ENCODE measurements at places on chromosomes 13 and 19.
A peak's percentile ranks its signal among the peaks of the same experiment; 100 is the strongest.

GRCh38 chr19:16076154-16076957, at the start of gene TPM4:
Gene TPM4 (plus strand): TSS chr19:16076495. CDS start chr19:16076566, 71 bp downstream.
- peak; percentile 98 for DNase-seq

GRCh38 chr19:18309525-18310064, 13.3 kb downstream of the LSM4 start:
- no peak for DNase-seq

DNA sequence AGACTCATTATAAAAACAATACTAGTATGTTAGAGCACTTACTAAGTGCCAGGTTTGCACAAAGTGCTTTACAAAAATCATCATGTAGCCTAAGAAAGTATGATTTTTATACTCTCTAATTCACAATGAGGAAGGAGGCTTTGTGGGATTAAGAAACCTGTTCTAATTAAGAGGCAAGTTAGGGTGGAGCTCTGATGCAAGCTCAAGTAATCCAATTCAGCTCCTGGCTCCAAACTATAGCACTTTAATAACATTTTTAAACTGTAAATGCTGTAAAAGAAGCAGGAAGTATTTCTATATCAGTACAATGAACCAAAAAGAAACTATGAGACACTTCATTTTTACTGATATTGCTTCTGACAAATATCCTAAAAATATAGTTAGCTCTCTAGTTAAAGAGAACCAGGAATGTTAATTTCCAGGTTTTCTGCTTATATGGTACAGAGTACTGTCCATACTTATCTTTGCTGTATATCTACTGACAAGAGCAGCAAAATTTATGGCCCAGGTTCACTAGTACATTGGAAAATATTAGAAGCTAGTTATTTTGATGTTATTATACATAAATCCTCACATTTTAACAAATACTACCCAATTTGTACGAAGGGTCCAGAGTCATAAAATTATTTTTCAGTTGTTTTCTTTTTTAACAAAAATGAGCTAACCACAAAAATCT, 482.0 kb downstream of the DIAPH3 start:
- DNase-seq = no peak

DNA sequence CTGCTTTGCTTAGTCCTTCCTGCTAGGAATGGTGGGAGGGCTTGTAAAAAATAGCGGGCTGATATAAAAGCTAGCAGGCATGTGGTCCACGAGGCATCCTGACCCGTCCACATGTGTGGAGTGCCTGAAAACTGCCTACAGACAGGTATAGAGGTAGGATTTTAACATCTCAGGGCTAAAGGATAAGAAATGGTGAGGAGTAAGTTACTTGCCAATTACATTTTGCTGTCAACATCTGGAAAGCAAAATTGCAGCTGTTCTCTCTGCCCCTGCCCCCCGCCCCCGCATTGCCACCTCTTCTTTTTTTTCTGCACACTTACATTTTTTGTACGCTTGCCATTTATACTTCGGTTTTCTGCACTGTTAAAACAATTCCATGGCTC, 21.0 kb downstream of the NFIX start:
- DNase-seq = no peak

- peak; percentile 78 for DNase-seq
Observed at GRCh38 chr19:4972509-4973230, 3.8 kb downstream of the KDM4B start.

- DNase-seq = no peak
Observed at GRCh38 chr19:54173951-54174834, 1.2 kb upstream of the TMC4 start.

- no peak for DNase-seq
Observed at GRCh38 chr19:3949294-3949693, 16.4 kb downstream of the NMRK2 start.

DNA sequence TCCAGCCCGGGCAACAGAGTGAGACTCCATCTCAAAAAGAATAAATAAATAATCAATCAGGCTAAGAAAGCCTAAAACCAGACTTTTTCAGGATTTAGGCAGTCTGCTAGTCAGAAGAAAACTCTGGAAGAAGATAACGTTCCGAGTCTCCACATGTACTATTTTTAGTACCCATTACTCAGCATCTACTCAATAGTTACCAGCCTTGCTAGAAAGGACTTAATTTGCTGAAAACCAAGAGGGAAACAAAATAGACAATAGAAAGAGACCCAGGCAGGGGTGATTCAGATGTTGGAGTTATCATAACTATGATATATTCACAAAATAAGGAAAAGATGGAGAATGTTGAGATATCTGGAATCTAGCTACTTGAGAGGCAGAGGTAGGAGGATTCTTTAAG, 3.6 kb upstream of the LIN7B start:
- peak; percentile 67 for DNase-seq

GRCh38 chr19:2887391-2887914, 13.3 kb upstream of the ZNF57 start:
- peak; percentile 51 for DNase-seq

DNA sequence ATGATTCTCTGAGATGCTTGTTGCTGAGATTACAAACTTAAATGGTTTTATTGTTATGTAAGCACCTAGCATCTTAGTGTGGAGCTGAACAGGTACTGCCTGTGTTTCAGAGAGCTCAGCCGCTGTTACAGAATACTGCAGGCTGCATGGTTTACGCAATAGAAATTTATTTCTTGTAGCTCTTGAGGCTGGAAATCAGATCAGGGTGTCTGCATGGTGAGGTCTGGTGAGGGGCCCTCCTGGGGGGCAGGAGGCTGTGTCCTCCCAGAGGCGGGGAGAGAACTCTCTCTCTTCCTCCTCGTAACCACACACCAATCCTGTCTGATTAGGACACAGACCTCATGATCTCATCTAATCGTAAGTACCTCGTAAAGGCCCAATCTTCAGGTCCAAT, 13.1 kb downstream of the ATP11A start:
- DNase-seq = no peak

GRCh38 chr19:45180936-45181335, 2.4 kb downstream of the BLOC1S3 start:
- peak; percentile 38 for DNase-seq

GRCh38 chr19:33177417-33177979, 16.6 kb upstream of the LRP3 start:
- no peak for DNase-seq

DNA sequence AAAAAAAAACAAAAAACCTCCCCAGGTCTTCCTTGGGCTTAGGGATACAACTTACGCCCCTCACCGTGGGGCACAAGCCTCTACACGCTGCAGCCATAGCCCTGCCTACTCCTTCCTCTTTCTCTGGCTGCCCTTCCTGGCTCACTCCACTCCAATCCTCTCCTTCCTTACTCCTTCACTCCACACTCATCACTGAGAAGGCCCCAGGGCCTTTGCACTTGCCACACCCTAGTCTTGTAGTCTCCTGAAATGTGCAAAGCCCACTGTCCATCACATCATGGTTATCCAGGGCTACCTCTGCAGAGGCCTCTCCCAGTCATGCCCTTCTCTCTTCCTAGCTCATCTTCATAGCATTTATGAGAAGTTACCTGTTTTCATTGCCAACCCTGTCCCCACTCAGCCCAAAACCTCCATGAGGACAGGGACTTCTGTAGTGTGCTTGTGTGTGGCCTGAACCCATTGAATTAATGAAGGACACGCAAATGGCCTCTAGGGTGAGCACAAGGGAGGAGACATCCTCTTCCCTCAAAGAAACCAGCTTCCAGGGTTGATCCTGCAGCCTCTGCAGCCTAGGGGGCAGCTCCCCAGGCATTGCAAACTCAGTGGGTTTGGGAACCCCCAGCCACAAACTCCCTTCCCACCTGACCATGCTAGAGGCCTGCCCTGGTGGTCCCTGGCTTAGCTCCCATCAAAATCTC, 7.9 kb upstream of the HSH2D start:
- no peak for DNase-seq

DNA sequence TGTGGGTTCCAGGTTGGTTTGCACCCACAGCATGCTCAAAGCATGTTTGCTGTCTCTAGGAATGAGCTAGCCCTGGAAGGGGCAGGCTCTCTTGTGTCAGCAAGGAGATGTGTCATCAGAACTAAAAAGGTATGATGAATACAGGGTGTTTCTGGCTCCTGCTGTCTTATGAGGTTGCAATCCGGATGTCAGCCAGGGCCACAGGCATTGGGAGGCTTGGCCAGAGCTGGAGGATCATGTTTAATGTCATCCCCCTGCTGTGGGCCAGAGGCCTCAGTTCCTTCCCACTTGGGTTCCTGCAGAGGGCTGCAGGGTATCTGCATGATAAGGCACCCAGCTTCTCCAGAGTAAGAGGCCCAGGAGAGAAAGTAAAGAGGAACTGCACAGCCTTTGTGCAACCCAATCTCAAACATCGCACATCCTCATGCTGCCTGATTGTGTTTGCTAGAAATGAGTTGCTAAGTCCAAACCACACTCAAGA, 193.6 kb downstream of the COL4A1 start:
- peak; percentile 80 for DNase-seq

- no peak for DNase-seq
Observed at GRCh38 chr13:39052944-39053343, 14.7 kb downstream of the NHLRC3 start.

DNA sequence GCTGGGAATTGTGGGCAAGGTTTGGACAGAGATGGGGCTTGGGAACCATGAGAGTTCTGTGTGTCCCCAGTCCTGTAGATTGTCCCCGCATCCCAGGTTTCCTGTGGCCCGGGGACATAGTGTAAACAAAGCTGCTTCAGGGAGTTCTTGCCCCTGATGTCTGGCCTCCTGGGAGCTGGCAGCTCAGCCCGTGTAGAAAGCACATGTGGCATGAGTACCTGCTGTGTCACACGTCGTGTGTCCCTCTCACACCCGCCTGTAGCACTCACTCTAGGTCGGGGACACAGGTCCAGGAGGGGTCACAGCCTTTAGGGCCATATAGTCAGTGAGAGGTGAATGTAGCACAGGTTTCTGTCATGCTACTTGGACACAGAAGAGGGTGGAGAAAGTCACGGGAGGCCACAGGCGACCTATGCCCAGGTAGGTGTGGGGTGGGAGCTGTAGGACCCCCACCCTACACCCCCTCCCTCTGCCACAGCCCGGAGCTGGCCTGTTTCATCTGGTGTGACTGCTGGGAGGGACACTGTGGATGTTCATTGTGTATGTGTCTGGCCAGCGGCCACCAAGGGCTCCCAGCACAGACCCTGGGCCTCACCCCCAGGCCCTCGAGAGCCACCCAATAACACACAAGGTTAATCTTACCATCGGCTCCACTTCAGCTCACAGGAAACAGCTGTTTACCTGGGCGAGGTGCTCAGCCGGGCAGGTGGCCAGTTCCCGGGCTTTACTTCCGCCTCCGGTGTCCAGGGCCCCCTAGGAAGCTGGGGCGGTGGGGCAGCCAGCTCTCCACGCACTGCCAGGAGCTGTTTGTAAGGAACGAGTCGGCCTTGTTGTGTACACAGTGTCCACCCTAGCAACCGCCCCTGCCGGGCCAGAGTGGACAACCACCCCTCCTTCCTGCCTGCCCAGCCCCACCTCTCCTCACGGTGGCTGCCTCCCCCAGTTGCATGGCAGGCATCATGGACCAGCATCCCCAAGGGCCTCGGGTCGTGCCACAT, 49.7 kb downstream of the COMP start:
- no peak for DNase-seq

DNA sequence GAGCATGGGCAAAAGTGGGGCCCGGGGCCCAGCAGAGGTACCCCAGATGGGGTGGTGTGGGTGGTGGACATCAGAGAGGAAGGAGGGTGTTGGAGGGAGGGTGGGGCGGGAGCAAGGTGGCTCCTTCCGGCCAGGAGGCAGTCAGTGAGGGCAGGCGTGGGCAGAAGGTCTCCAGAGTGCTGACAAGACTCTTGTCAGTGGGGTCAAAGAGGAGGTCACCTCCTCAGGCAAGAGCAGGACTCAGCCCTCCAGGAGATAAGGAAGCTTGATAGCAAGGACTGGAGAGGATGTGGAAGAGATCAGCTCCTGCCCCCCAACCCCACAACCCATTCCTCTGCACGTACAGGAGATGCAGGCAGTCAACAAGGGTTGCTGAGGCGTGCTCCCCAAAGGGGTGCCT, 9.8 kb downstream of the GJA3 start:
- no peak for DNase-seq

GRCh38 chr13:49608651-49609331, 19.5 kb upstream of the ARL11 start:
- DNase-seq = peak; percentile 27

GRCh38 chr19:8577247-8577646, at the start of gene MYO1F:
Gene MYO1F (minus strand): TSS chr19:8577442. CDS start chr19:8577309, 133 bp downstream.
- no peak for DNase-seq

GRCh38 chr13:72959643-72960042, 99.2 kb upstream of the KLF5 start:
- no peak for DNase-seq

DNA sequence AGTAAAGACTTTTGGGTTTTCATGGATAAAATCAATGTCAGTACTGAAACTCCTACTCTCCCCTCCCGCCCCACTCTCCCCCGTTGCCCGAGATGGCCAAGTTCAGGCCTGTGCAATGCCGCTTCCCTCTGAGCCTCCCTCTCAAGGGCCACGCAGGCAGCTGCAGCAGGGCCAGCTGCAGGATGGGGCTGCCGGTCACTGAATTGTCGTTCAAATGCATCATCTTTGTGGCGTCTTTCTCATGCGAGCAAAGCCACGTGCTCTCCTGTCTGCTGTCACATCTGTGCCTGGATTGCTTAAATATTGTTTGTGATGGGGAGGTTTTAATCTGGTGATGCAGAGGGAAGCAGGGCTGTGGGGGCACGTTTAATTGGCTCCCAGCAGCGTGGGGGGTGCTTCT, 26.6 kb downstream of the SHISA2 start:
- DNase-seq = no peak

DNA sequence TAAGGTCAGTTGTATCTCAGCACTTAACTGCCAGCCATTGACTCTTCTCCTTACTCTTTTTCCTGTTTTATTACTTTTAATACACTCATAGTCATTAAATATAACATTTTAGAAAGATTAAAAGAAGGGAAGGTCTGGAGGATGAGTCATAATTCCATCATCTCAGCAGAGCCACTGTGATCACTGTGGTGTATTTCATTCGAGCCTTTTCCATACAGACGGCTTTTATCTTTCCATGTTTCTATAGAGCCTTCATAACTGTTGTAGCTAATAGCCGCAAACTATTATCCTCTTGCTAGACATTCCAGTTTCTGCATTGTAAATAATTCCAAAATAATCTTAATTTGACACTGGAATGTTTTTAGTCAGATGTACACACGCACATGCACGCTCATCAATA, 4.7 kb upstream of the FLT1 start:
- peak; percentile 40 for DNase-seq

DNA sequence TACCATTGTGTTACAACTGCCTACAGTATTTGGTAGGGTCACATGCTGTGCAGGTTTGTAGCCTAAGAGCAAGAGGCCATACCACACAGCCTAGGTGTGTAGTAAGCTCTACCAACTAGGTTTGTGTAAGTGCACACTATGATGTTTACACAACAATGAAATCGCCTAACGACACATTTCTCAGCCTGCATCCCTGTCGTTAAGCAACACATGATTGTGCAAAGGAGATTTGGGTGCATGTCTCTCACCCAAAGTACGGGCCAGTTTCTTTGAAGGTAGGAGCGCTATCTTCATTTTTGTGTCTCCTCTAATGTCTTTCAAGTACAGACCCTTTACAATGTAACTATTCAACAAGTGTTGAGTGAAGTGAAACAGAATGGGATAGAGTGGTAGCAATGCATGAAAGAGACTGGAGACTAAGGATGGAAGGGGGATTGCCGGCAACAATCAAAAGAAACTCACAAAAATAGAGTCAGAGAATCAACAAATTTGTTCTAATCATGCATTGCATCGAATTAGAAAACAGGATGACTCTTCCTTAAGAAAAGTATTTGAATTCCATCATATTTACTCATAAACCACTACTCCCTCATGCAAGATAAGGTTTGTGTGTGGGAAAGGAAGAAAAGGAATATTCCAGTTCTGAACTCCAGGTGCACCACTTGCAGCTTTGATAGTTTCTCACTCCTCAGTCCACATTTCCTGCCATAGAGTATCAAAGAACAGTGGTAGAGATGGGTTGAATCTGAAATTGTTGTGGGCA, 60.2 kb upstream of the TNFRSF19 start:
- peak; percentile 46 for DNase-seq

GRCh38 chr13:60583911-60584753, 187.1 kb downstream of the TDRD3 start:
- peak; percentile 33 for DNase-seq

Data from foreskin fibroblast (primary cell).